ENCODE measurements at places on chromosomes 11 and 22.

DNA sequence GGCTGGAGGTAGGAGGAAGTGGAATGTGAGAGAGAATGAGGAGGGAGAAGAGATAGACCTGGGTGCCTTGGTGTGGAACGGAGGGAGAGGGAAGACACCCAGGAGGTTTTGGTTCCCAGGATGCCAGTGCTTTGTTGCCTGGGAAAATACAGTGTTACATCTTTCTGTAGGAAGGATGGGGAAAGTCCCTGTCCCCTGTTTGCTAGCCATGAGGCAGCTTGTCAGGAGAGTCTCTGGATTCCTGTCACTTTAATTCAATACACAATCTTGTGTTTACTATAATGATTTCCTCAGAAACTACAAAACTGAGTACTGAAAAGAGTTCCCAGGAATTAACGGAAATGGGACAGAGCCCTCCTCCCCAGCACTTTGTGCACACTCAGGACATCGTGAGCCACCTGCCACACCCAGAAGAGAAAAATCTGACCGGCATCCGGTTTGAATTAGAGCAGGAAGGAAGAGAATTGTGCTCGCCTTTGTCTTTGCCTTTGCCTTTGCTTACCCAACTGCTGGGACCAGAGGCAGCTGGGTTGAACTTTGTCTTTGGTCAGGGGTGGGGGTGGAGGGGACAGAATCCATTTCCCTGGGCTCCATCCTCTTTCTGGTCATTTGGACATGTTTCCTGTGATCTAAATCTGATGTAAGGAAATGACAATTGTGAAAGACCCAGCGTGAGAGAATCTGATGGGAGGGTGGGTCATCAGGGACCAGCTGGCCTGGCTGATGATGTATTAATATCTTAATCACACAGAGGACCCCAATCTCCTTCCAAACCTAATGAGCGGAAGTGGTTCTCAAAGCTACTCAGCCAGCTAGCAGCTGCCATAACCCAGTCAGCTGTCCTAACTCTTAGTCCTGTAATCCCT is 1.3 kb upstream of the LIMK2 start:
- DNase-seq, result no peak

GRCh38 chr11:129557421-129557820 is 181.8 kb downstream of the BARX2 start:
- no peak for DNase-seq

GRCh38 chr11:64059339-64060140 is 23.8 kb downstream of the FLRT1 start:
- DNase-seq, result no peak

DNA sequence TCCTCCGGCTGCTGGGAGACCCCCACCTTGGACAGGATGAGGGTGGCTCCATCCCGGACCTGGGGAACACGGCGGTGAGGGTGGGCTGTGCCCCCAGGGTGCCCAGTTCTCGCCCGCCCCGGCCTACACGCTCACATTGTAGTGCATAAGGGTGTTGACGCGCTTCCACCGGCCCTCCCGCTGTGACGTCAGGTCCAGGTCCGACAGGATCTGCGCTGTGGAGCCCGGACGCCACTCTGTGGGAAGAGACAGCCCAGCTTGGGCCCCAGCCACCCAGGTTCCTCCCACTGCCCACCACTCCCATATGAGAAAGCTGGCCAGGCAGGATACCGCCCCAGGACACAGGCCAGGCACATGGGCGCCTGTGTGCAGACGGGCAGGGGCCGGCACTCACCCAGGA is 8.3 kb upstream of the MAPK11 start:
- DNase-seq, result no peak

DNA sequence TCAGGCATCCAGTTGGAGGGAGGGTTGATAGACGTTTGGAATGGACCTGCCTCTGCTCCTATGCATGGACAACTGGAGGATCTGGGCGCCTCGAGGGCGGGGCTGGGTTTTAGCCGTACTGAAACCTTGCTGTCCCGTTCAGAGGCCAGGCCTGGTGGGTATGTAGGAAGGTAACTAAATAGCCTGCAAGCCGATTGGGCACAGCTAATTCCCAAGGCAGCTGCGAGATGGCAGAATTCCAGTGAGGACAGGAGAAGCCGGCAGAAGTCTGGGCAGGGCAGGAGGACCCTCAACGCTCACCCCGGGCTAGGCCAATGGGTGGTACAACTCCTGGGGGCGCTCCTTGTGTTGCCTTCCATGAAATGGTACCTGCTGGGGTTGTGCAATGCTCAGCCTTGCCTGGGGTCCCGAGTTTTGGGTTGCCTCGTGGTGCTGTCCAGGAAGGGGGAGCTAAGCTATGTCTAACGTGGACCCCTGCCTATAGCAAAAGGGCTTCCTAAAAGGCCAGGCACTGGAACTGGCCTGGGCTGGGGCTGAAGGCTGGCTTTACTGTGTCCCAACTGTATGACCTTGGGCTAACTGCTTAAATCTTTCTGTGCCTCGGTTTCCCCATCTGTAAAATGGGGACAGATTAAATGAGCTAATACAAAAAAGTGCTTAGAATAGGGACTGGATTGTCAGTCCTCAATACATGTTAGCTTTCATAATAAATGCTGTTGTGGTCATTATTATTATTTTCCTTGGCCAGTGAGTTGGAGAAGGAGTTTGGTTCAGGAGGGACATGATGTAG is 30.1 kb upstream of the CD82 start:
- DNase-seq, result no peak

DNA sequence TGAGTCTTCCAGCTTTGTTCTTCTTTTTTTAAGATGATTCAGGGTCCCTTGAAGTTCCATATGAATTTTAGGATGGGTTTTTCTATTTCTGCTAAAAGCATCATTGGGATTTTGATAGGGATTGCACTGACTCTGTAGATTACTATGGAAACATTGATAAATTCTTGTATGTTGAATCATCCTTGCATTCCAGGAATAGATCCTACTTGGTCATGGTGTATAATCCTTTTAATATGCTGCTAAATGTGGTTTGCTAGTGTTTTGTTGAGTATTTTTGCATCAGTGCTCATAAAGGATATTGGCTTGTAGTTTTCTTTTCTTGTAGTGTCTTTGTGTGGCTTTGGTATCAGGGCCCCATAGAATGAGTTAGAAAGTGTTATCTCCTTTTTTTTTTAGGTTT is 34.9 kb upstream of the PHOX2A start:
- no peak for DNase-seq

GRCh38 chr11:128814856-128815705 is 52.0 kb downstream of the KCNJ1 start:
- DNase-seq, result no peak

- no peak for DNase-seq
Measured at GRCh38 chr22:38871360-38872171, 450 bp downstream of the CBX6 start.

DNA sequence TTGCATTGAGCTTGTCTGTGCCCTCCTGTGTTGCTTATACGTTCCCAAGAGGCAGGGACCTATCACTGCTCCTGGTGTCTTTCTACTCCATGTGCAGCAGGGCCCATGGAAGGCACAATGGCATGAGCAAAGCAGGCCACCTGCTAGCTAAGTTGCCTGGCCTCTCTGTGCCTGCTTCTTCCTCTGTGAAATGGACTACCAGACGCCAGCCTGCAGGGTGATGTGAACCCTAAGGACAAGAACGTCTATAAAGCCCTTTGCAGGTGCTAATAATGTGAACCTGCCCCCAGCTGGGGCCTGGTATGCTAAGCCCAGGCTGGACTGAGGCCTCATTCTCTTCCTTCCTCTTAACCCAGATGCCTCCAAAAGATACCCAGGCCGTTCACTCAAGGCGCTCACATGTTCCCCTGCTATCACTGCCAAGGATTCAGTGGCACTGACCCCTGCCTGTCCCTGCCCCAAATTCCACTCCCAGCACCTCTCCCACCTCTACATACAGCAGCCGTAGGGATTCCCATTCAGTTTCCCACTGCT is 4.0 kb downstream of the GUCD1 start:
- no peak for DNase-seq

DNA sequence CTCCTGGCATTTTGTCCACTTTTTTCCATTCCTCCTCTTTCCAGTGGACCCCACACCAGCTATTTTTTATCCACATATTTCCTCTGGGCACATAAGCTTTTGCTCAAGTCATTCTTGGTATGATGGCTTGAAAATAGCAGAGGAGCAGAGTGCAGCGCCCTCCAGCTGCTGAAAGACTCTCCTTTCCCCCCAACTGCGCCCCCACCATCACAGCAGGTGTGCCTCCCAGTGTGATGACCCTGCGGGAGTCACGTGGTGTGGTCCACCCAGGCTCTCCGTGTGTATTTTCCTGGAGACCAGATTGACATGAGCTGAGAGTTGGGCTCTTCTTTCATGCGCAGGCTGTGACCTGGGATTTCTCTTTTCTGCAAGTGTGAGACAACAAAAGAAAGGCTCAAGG is 1241.6 kb downstream of the TBC1D22A start:
- DNase-seq, result no peak

GRCh38 chr11:6200975-6201374 is 2.0 kb downstream of the OR52W1 start:
- no peak for DNase-seq

DNA sequence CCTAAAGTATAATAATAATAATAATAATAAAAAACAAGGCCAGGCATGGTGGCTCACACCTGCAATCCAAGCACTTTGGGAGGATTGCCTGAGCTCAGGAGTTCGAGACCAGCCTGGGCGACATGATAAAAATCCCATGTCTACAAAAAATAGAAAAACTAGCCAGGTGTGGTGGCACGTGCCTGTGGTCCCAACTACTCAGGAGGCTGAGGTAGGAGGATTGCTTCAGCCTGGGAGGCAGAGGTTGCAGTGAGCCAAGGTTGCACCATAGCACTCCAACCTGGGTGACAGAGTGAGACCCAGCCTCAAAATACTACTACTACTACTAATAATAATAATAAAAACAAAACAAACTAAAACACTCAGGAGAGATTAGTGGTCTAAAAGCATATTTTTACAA is 15.6 kb upstream of the ZNF280A start:
- DNase-seq, result no peak

- no peak for DNase-seq
Measured at GRCh38 chr22:37604875-37605274, 3.8 kb upstream of the GGA1 start.

DNA sequence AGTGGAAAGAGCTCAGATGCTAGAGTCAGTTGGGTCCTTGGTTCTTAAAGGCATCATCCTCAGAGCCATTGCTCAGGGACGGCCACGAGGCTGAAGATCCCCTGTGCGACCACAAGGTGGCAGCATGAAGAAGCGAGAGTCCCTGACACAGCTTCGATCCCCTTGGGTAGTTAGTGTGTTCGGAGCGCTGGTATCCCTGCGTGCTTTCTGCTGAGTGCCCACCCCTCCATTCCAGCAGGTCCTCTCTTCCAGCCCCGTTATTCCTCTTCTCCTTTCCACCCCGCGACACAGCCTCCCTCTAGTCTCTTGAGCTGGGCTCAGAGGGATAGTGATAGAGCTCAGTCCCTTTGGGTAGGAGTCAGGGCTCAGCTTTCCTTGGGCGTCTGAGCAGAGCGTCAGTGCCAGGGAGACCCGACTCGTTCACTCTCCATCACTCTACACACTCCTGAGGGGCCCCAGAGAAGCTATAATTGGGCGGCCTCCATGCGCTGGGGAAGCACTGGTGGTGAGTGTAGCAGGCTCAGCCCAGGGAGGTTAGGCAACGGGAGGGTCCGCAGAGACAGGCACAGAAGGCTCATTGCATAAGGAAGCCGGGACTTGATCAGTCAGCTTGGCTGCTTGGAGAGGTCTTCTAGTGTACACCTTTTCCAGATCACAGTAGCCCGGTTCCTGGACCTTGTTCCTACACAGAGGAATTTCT is at the start of gene OR51D1:
OR51D1 (plus strand) TSS at position 516 of the 700 bp plus-strand sequence. CDS start 2,314 bp downstream, outside the sequence.
- DNase-seq, result no peak

DNA sequence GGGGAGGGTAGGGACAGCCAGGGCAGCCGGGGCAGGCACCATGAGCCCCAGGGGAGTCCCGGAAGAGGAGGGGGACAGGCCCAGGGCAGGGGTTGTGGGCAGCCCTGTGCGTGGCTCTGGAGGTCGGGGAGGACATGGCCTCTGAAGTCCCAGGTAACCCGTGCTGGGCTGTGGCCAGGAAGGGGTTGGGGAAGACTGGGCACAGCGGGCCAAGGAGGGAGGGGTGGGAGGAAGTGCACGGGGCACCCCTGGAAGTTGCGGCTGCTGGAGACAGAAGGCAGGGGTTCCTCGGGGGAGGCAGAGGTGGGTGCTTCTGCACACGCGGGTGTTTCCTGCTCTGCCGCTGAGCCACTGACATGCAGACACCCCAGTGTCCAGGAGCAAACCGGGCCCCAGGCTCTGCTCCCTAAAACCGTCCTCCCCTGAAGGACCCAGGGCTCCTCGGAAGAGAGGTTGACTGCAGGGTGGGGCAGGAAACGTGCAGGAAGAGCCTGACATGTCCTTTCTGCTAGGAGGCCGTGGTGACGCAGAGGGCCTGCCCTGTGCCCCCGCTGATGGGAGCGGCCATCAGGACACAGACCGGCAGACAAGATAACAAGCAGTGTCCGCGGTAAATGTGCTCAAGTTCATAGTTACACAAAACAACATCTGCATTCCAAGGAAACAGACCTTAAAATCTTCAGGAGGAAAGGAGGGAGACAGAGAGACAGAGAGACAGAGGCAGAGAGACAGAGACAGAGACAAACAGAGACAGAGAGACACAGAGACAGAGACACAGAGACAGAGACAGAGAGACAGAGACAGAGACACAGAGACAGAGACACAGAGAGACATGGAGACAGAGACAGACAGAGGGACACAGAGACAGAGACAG is 5.7 kb downstream of the TNNI2 start:
- no peak for DNase-seq

DNA sequence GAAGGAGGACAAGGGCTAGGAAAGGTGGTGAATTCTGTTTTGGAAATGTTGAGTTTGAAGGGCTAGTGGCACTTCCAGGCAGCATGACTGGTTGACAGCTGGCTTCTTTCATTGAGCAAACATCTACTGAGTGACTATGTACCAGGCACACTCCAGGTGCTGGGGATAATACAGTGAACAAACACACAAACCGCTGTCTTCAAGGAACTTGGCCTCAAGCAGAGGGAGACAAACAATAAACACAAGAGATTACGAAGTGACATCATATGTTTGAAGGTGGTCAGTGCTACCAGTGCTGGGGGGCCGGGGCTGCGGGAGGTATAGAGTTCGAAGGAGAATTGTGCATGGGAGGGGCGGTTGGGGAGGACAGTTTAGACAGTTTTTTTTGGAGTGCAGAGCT is 197.0 kb upstream of the SORL1-AS1 start:
- no peak for DNase-seq

- no peak for DNase-seq
Measured at GRCh38 chr11:62540804-62541701, 5.6 kb downstream of the AHNAK start.

DNA sequence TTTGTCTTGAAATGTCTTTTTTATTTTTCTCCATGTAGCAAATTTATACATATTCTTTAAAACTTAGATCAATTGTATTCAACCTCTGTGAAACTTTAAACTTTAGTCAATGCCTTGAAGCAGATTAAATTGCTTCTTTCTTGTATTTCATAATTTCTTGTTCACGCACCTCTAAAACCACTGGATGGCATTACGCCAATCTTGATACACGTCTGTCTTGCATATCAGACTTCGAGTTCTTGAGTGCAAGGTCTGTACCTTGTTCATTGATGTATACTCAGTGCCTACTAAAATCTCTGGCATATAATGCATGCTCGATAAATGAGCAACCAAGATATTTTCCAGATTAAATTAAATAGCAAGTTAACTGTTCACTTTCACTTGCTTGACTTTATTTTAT is 236.8 kb downstream of the CASP12 start:
- DNase-seq, result no peak
